IMR-90 (cell line): ENCODE measurements at places on chromosomes 7 and 10. TPM values are rescaled to one million over a fixed set of nuclear protein-coding genes. Genes with fewer than 3 reads are reported as not detected.

CALML5 gene
- total RNA-seq, result not detected in 2 replicates

CUL1 gene
- total RNA-seq, result 46.2 and 61.4 TPM in 2 replicates

DNA sequence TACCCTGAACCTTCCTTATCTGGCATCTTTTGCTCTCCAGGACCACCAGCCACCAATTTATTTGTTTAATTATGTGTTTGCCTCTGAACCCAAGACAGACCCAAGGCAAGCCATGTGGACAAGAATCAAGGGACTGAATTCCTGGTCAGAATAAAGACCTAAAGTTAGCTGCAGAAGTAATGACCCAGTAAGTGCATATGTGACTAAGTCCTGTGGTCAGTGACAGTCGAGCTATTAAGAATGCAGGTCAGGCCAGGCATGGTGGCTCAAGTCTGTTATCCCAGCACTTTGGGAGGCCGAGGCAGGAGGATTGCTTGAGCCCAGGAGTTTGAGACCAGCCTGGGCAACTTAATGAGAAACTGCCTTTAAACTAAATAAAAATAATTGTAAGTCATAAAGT lies 139.4 kb downstream of the CCDC71L start:
- H3K27ac ChIP-seq, result no peak overlapping the region
- DNase-seq, result no peak
- H3K4me3 ChIP-seq, result no peak overlapping the region
- H3K27me3 ChIP-seq, result peaks cover 6% of the 10 kb centered on the region; the same call in 1 of the 2 replicates
- no peaks in the 10 kb centered on the region for H3K4me1 ChIP-seq

- no peak for DNase-seq
- no peaks in the 10 kb centered on the region for H3K36me3 ChIP-seq
- H3K27ac ChIP-seq, result no peak overlapping the region
- peaks cover 1% of the 10 kb centered on the region; the same call in 1 of the 2 replicates for H3K27me3 ChIP-seq
These were observed 84.5 kb downstream of the CARD11 start for GRCh38 chr7:2959103-2959680.

DNA sequence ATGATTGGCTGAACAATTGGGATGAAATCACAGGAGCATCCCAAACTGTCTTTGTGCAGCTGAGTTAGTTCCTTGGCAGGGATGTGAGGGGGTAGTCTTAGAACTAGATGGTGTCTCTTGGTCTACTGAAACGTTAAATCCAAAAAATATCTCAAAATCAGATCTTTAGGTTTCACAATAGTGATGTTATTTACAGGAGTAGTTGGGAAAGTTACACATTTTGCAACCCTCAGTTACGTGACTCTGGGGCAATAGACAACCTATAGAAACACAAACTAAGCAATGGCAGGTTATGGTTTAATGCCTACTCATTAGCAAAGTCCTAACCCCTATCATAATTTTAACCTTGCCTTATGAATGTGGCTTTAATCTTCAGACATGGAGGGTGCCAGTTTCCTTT lies 24.0 kb downstream of the PKD1L1 start:
- no peaks in the 10 kb centered on the region for H3K36me3 ChIP-seq
- no peak for DNase-seq
- H3K27me3 ChIP-seq, result peaks cover 10% of the 10 kb centered on the region
- H3K27ac ChIP-seq, result no peak overlapping the region
- no peak overlapping the region for H3K4me3 ChIP-seq
- H3K4me1 ChIP-seq, result no peaks in the 10 kb centered on the region

- H3K27me3 ChIP-seq, result no peaks in the 10 kb centered on the region
- H3K4me1 ChIP-seq, result peaks cover 3% of the 10 kb centered on the region
- H3K27ac ChIP-seq, result no peak overlapping the region
- H3K4me3 ChIP-seq, result no peak overlapping the region
- peak; percentile 36 for DNase-seq
These were observed 256.1 kb downstream of the INHBA start for GRCh38 chr7:41446606-41447449.

GRCh38 chr7:128081808-128082207 lies 50.6 kb upstream of the LRRC4 start:
- no peaks in the 10 kb centered on the region for H3K27me3 ChIP-seq
- peaks cover 48% of the 10 kb centered on the region for H3K36me3 ChIP-seq

GRCh38 chr10:23351926-23352519 lies 7.4 kb upstream of the C10orf67 start:
- peaks cover 2% of the 10 kb centered on the region; the same call in 1 of the 2 replicates for H3K4me1 ChIP-seq
- H3K4me3 ChIP-seq, result no peak overlapping the region
- H3K27me3 ChIP-seq, result no peaks in the 10 kb centered on the region
- no peaks in the 10 kb centered on the region for H3K36me3 ChIP-seq

- H3K36me3 ChIP-seq, result no peaks in the 10 kb centered on the region
- H3K27ac ChIP-seq, result no peak overlapping the region
- DNase-seq, result peak; percentile 77
- no peaks in the 10 kb centered on the region for H3K27me3 ChIP-seq
- peaks cover 6% of the 10 kb centered on the region for H3K4me1 ChIP-seq
These were observed 212.5 kb upstream of the CELF2 start for GRCh38 chr10:10804998-10805740.

GRCh38 chr7:92527300-92528187 lies 776 bp downstream of the PEX1 start:
- H3K36me3 ChIP-seq, result 0 out of 2 replicates have a peak, but pooled peaks cover 2% of the 10 kb centered on the region
- peaks cover 2% of the 10 kb centered on the region; the same call in 1 of the 2 replicates for H3K4me1 ChIP-seq
- H3K4me3 ChIP-seq, result peak overlapping the region; percentile 93
- DNase-seq, result peak; percentile 55
- peak overlapping the region; percentile 56 for H3K27ac ChIP-seq
- H3K27me3 ChIP-seq, result no peaks in the 10 kb centered on the region

GRCh38 chr10:43749940-43750552 lies 101.4 kb upstream of the ZNF32 start:
- no peak overlapping the region for H3K4me3 ChIP-seq
- H3K4me1 ChIP-seq, result no peaks in the 10 kb centered on the region
- no peaks in the 10 kb centered on the region for H3K27me3 ChIP-seq
- peak; percentile 21 for DNase-seq

- H3K4me1 ChIP-seq, result no peaks in the 10 kb centered on the region
- DNase-seq, result no peak
- no peak overlapping the region for H3K27ac ChIP-seq
These were observed 657.3 kb upstream of the FOXK1 start for GRCh38 chr7:4024806-4025205.

GRCh38 chr10:51706225-51706624 lies 6.8 kb upstream of the CSTF2T start:
- peak; percentile 84 for DNase-seq
- H3K4me1 ChIP-seq, result no peaks in the 10 kb centered on the region
- H3K4me3 ChIP-seq, result no peak overlapping the region
- no peaks in the 10 kb centered on the region for H3K27me3 ChIP-seq
- no peaks in the 10 kb centered on the region for H3K36me3 ChIP-seq
